ENCODE measurements at places on chromosomes 1 and 21. TPM values are rescaled to one million over a fixed set of nuclear protein-coding genes. Genes with fewer than 3 reads are reported as not detected.

DNA sequence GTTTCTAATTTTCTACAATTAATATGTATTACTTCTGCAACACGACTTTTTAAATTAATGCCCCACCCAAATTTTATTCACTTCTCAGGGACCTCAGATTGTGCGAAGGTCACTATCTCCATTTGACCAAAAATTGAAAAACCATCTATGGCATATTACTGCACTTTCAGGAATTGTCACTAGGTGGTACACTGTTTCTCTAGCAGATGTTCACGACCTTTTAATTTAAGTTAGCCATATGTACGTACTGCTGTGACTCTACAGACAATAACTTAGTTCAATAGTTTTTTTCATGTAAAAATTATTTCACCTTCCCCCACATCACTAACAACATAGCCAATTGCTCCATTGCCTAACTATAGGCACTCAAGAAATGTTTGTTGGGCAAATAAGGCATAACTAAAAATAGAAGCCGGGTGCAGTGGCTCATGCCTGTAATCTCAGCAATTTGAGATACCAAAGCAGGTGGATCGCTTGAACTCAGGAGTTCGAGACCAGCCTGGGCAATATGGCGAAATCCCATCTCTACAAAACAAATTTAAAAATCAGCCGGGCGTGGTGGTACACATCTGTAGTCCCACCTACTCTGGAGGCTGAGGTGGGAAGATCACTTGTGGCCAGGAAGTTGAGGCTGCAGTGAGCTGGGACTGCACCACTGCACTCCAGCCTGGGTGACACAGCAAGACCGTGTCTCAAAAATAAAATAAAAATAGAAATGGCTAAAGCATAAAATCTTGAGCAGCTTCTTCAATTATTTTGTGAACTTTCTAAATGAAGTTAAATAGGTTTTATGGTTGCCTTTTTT, 75.7 kb upstream of the PKN2 start:
- peak; percentile 17 for DNase-seq

GREM2 gene
- total RNA-seq: 0.06 TPM

- no peak for DNase-seq
Measured at GRCh38 chr1:152109998-152110294, 5.3 kb downstream of the TCHH start.

TNFRSF18 gene
- not detected for total RNA-seq

EYA3 gene
- 14.3 TPM for total RNA-seq

DNA sequence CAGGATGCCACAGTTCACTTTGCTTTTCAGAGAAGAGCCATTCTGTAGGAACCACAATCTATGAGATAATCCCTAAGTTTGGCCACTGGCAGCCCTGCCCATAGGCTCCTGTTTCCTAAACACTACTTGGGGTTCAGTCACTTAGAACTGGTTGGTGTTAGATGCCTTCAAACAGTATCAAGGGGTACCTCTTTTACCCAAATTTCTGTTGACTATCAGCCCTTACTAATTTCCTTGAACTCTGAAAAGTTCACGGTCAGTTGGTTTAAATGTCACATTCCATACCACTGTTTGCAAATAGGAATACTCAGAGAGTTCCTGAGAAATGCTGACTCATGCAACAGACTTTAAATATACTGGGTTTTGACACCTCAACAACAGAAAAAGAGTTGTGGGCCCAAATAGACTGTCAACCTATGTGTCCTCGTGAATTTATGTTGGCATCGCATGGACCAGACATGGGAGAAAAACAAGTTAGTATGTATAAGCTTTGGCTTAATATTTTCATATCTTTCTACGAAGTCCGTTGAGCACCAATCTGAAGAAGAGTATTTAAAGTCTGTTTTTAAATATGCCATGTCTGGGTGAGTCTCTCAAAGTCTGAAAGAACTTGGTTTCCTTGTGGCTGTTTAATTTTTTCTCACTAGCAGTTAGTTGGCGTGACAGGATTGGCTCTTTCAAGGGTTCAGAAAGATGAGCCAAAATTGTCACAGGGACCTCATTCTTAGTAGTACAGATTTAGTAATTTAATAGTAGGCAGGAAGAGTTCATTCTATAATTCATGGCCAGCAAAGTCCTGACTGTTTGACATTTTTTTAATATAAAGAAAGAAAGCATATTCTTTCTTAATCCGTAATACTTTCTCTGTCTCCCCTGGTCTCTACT, 56.5 kb upstream of the ZNF326 start:
- peak; percentile 51 for DNase-seq

IL12RB2 gene
- total RNA-seq: not detected

DNA sequence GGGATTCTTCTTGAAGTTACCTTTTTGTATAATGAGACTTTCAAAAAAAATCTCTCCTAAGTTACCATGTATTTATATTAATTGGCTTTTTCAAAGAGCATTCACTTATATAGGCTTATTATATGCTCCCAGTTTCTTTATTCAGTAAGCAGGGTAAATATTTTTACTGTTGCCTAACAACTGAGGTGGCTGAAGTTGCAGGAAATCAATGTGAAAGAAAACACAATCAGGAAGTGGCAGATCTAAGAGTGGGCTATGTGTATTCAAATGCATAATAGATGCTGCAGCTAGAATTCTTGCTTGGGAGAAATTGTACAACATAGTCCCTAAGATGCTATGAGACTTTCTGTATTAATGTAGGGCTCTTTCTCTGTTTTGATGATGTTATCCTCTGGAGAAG, 606.9 kb downstream of the NUF2 start:
- DNase-seq: peak; percentile 19

- DNase-seq: no peak
Measured at GRCh38 chr1:204065174-204065985, 7.5 kb upstream of the SOX13 start.

LCE1E gene
- total RNA-seq: not detected

GRCh38 chr1:7520496-7520895, 250.6 kb upstream of the VAMP3 start:
- DNase-seq: no peak

SCAMP3 gene
- 101 TPM for total RNA-seq

GUCA2B gene
- not detected for total RNA-seq

CFHR2 gene
- total RNA-seq: not detected

VASH2 gene
- 3.3 TPM for total RNA-seq

KRTAP10-5 gene
- not detected for total RNA-seq

- no peak for DNase-seq
Measured at GRCh38 chr1:225999912-226000337, 782 bp upstream of the SDE2 start.

GRCh38 chr1:28983509-28984310, 69.3 kb downstream of the EPB41 start:
- DNase-seq: no peak

RGS16 gene
- total RNA-seq: not detected

GRCh38 chr1:183097438-183098051, 74.3 kb downstream of the LAMC1 start:
- DNase-seq: peak; percentile 30

CACNA1S gene
- 0.17 TPM for total RNA-seq
